ENCODE measurements at places on chromosomes 16 and 17. TPM values are rescaled to one million over a fixed set of nuclear protein-coding genes. Genes with fewer than 3 reads are reported as not detected.

Gene KCNG4
- total RNA-seq, result not detected

Gene TBC1D3C
- not detected for total RNA-seq

GRCh38 chr17:65522751-65523404, 38.6 kb downstream of the AXIN2 start:
- DNase-seq, result no peak

DNA sequence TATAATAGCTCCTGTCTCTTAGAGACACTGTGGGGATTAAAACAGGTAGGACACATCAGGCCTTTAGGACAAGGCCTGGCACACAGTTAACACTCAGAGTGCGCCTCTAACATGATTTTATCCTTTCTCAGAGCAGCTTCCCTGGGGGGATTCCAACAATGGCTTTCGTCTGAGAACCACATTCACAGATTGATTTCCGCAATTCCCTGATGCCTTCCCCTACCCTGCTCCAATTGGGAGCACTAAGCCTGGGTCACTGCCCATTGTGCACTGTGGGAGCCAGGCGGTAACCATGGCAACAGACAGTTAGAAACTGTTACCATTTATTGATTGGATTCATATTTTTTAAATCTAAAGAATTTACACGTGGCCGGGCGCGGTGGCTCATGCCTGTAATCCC, 5.9 kb upstream of the ALKBH5 start:
- DNase-seq, result no peak

DNA sequence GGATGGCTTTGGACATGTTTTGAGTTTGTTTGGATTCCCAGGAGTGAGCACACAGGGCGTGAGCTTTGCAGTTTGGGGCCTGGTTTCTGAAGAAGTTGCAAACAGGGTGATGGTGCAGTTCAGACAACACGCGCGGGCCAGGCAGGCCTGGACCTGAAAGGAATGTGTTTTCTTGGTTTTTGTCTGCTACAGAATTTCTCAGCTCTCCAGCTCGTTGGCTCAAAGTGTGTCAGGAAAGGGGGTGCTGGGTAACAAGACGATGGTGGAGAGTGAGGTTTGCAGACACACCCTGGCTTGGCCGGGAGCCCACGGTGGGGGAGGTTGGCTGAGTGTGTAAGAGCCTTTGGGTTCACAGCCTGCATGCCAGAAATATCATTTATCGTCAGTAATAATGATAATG, 82.3 kb downstream of the CMIP start:
- no peak for DNase-seq

GRCh38 chr16:10876799-10877341, at the start of gene CIITA:
TSS of gene CIITA (plus strand) at chr16:10877202. CDS start at chr16:10877331, 129 bp downstream.
- DNase-seq, result no peak

DNA sequence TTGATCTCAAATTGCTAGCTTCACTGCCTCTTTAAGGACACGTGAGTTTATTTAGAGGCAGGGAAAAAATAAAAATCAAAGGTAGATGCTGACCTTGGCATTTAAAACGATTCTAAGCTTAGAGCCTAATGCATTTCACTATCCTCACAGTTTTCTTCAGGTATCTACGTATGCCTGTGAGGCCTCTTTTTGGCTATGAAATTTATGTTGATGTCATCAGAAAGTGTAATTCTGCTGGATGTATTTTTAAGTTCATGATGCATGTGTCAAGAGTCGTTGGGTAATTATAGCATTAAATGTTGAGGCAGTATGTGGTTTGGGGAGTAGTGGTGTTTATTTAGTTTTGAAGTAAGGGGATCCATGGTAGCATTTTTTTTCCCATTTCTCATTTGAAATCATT, 4.2 kb upstream of the KRTAP3-2 start:
- DNase-seq, result no peak

GRCh38 chr17:47643116-47643515, 6.6 kb upstream of the KPNB1 start:
- DNase-seq, result no peak

Gene NDE1
- 39.4 TPM for total RNA-seq

DNA sequence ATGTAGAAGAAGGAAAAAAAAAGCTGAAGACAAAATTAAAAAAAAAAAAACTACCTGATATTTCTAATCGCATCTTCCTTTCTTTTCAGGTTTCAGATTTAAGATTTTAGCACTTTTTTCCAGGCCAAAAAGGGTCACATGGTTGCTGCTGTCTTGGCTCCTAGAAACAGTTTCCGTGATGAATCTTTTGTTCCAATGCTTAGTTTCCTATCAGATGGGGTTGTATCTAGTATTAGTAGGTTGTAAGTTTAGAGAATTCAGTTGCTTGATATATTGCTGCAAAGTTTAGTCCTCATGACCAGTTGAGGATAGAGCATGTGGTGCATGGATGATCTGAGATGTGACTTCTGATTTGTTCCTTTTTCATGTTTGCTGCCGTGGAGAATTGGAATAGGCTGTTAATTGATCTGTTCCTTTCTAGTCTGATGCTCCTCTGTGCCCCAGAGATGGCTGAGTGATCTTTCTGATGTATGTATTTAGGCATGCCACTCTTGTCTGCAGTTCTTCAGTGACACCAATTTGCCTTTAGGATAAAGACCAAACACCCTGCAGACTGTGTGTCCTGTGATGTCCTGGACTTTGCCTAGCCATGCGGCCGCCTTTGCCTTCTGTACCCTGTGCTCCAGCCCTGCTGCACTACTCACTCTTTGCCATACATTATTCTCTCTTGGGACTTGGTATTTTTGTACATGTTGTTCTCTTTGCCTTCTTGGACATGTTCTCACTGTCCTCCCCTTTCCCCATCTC, 94.0 kb downstream of the MRTFB start:
- DNase-seq, result no peak

Gene BTBD17
- total RNA-seq, result 0.94 TPM
